M059J (cell line): ENCODE measurements at places on chromosomes 2 and 18.

GRCh38 chr2:40364151-40364874 is 87.6 kb downstream of the SLC8A1 start:
- DNase-seq, result no peak

DNA sequence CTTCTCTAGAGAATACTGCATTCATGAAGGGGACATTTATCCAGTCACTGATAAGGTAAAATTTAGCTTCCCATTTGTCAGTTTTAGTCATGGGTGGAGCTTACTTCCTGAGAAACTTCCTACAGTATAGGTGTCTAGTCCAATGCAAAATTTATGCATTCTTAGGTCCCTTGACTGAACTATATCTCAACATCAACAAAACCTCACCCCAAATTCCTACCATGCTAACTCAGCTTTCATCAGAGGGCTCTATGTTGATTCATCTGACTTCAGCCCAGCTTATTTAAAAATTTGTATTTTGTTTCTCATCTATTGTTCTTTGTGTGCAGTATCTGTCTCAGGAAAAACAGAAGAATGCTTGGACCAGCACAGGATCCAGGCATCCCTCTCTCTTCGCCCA is 296.4 kb upstream of the ACVR2A start:
- no peak for DNase-seq

DNA sequence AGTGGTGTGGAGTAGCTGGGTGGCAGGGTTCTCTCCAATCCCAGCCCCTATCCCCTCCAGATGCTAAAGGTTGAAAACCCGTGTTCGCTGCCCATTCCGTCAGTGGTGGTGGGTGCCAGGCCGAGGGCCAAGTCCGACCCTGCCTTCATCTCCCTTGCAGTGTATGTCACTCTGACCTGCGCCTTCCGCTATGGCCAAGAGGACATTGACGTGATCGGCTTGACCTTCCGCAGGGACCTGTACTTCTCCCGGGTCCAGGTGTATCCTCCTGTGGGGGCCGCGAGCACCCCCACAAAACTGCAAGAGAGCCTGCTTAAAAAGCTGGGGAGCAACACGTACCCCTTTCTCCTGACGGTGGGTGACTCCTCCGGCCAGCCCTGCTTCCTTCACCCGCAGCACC is 12.9 kb downstream of the SAG start:
- DNase-seq, result no peak

- peak; percentile 46 for DNase-seq
Observed at GRCh38 chr2:125471963-125472362, 1184.0 kb upstream of the GYPC start.
